ENCODE measurements at places on chromosomes 5 and 9. TPM values are rescaled to one million over a fixed set of nuclear protein-coding genes. Genes with fewer than 3 reads are reported as not detected.
A peak's percentile ranks its signal among the peaks of the same experiment; 100 is the strongest.

The SHROOM1 gene
- total RNA-seq, result 28.0 TPM

- H3K4me1 ChIP-seq, result no peaks in the 10 kb centered on the region
- DNase-seq, result no peak
- H3K4me3 ChIP-seq, result no peak overlapping the region
- H3K27me3 ChIP-seq, result no peaks in the 10 kb centered on the region
These were observed 74.5 kb downstream of the CDKN2A start for GRCh38 chr9:21919377-21920362.

- no peak overlapping the region for H3K27ac ChIP-seq
- no peak overlapping the region for H3K4me3 ChIP-seq
- no peaks in the 10 kb centered on the region for H3K36me3 ChIP-seq
- no peak for DNase-seq
These were observed 225.9 kb upstream of the HAPLN1 start for GRCh38 chr5:83946516-83946915.

DNA sequence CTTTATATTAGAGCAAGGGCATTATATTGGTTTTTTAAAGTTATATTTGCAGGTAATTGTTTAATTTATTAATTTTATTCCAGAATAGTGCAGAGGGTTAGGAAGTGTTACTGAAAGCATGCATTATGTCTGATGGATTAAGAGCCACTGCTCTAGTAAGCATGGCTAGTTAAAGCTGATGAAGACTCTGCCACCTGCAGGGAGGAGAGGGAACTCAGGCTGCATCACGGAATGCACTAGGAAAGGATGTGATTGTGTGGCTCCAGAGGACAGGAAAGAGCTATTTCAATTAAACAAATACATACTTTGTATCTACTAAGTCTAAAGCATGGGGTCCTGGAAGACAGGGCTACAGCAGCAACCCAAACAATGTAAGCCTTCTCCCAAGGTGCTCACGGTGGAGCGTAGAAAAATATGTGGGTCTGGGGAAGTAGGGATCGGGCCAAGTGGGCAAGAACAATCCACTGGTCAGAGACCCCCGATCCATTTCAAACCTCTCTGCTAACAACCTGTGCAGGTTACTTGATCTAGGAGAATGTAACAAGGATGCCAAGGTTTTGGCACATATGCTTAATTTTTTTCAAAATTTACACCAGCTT, 15.3 kb upstream of the GRXCR2 start:
- DNase-seq, result no peak
- no peaks in the 10 kb centered on the region for H3K27me3 ChIP-seq
- no peaks in the 10 kb centered on the region for H3K4me1 ChIP-seq
- H3K4me3 ChIP-seq, result no peak overlapping the region
- H3K36me3 ChIP-seq, result no peaks in the 10 kb centered on the region

DNA sequence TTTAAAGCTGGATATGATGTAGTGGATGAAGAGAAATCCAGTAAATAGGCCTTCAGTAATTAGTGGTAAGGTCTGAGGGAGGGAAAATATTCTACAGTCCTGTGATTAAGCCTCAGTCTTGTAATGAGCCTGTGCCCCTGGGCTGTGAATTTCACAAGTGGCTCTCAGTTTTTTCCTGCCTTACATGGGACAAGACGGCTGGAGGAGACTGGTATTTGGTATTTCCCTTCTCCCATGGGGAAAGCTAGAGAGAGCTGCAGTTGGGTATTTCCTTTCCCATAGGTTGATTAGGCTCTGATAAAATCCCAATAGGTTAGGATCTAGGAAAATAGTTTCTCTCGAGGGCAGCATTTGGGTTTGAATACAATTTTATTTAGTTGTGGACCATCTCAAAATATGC, 62.2 kb upstream of the GNA14 start:
- no peak overlapping the region for H3K27ac ChIP-seq
- no peak for DNase-seq
- no peak overlapping the region for H3K4me3 ChIP-seq
- H3K36me3 ChIP-seq, result no peaks in the 10 kb centered on the region
- H3K4me1 ChIP-seq, result no peaks in the 10 kb centered on the region
- H3K27me3 ChIP-seq, result no peaks in the 10 kb centered on the region

- DNase-seq, result no peak
- H3K27ac ChIP-seq, result no peak overlapping the region
- no peaks in the 10 kb centered on the region for H3K36me3 ChIP-seq
- no peak overlapping the region for H3K4me3 ChIP-seq
These were observed 192.1 kb upstream of the RGMB start for GRCh38 chr5:98581112-98581997.

GRCh38 chr5:133565993-133566392, 46.3 kb downstream of the FSTL4 start:
- DNase-seq, result no peak
- no peak overlapping the region for H3K27ac ChIP-seq
- H3K4me3 ChIP-seq, result no peak overlapping the region

- peak overlapping the region; percentile 96 for H3K4me3 ChIP-seq
- H3K4me1 ChIP-seq, result peaks cover 19% of the 10 kb centered on the region
- no peak for DNase-seq
- H3K27ac ChIP-seq, result peak overlapping the region; percentile 90
These were observed 3.4 kb downstream of the SNX18 start for GRCh38 chr5:54520940-54521339.
